Activated naive CD4-positive, alpha-beta T cell treated with anti-CD3 and anti-CD28 coated beads for 36 hours (primary cell): ENCODE measurements at places on chromosomes 4 and X.

DNA sequence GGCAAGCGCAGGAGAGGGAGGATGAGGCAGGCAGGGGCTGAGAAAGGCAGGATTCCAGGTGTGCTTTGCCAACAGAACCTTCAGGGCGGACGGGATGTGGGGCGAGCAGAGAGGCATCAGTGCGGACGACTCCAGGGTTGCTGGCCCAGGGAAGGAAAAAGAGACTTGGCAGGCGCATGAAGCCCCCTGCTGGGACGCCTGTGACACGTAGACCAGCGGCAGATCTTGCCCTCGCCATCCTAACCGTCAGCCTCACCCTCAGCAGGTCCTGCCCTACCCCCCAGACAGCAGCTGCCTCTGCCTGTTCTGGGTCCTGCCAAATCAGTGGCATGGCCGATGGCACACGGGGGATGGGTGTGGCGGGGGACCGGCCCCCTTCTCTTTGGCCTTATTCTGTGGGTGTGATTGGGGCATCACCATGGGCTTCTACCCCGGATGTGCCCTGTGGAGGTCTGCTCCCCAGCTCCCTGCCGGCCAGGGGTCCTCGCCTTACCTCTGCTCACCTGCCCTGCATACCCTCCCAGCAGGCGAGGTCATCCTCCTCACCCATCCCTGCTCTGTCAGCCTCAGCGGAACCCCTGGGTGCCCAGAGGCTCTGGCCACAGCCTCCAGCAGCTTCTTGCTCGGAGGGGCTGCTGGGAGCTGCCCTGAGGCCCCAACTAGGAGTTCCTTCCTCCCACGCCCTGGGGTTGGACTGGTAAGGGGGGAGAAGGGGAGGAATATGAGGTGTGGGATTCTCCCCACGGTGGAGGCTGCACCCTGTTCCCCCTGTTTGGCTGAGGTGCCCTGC, 2.9 kb upstream of the SH3BP2 start:
- no peak overlapping the region for H3K27ac ChIP-seq
- H3K4me3 ChIP-seq, result no peak overlapping the region

- DNase-seq, result peak; percentile 39
- H3K4me3 ChIP-seq, result peak overlapping the region; percentile 77
- H3K27me3 ChIP-seq, result peaks cover 3% of the 10 kb centered on the region
- peaks cover 12% of the 10 kb centered on the region for H3K36me3 ChIP-seq
These were observed 64.3 kb upstream of the CCDC160 start for GRCh38 chrX:134172588-134173259.

- no peaks in the 10 kb centered on the region for H3K4me1 ChIP-seq
- H3K36me3 ChIP-seq, result no peaks in the 10 kb centered on the region
- H3K27me3 ChIP-seq, result no peaks in the 10 kb centered on the region
These were observed 1138.4 kb downstream of the PCDH19 start for GRCh38 chrX:99271641-99272040.

DNA sequence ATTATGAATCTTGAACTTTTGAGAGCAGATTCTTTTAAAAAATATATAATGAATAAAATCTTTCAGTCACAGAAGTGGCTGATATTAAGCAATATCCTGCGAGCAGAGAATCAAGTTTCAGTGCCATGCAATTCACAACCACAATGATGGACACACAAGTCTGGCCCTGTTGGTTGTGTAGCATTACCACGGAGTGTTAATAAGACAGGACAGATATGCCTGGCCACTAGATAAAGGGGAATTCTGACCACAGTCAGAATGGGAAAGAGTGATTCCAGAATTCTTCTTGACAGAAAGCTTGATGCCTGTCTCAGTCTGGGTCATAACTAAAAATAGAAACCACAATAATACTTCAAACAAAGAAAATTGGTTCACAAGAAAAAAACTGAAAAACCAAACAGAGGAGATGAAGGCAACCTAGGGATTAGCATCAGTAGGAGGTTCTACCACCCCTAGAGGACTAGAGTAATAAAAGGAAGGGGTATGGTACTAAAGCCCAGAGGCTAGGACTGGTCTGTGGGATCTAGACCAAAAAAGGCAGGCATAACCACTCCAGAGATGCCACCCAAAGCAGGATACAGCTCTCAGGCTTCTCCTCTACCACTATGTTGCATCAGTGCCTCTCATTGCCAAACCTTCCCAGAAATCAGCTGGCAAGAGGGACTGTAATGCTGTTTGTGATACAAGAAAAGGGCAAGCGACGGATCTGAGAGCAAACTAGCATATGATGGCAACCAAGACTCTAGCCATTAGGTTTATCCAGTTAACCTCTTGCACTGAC, 59.0 kb downstream of the RNF150 start:
- no peaks in the 10 kb centered on the region for H3K36me3 ChIP-seq
- H3K27me3 ChIP-seq, result peaks cover 2% of the 10 kb centered on the region
- H3K4me1 ChIP-seq, result no peaks in the 10 kb centered on the region
- no peak overlapping the region for H3K27ac ChIP-seq

DNA sequence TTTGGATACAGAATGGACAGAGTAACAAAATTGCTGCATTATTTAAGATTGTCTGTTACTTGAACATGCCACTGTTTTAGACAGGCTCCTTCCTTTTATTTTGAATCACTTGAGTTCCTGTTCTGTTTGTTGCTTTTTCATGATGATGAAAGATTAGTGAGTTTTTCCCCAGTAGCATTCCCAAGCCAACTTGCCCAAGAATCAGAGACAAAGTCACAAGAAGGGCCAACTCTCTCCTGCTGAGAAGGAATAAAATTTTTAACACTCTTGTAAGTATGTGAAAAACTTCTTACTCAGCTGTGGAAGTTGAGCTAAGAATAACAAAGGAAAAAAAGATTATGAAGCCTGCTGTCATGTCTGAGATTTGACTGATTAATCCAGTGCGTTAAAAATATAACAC, 104.2 kb downstream of the KLHL8 start:
- no peak for DNase-seq
- peaks cover 15% of the 10 kb centered on the region for H3K4me1 ChIP-seq
- H3K4me3 ChIP-seq, result no peak overlapping the region
- H3K36me3 ChIP-seq, result peaks cover 33% of the 10 kb centered on the region
- H3K27ac ChIP-seq, result no peak overlapping the region

DNA sequence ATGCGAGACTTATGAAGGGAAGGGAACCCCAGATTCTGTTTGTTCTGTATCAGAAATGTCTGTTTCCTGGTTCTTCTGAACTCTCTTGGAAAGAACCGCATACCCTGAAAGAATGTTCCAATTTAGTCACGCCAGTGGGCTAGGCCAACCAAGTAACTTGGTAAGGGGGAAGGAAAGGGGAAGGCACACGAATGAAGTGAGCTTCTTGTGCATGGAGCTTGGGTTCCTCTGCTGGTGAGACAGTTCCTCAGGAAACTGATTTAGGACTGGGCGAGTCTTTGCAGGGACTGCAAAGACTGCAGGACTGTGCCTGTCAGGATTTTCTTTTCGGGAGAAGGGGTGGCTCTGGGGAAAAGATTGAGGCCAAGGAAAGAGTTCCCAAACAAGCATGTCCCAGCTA, 35.6 kb downstream of the FRMPD3 start:
- H3K27me3 ChIP-seq, result no peaks in the 10 kb centered on the region
- no peak overlapping the region for H3K4me3 ChIP-seq
- no peaks in the 10 kb centered on the region for H3K36me3 ChIP-seq
- no peak for DNase-seq
- H3K27ac ChIP-seq, result no peak overlapping the region

GRCh38 chrX:2708021-2708420, 16.9 kb downstream of the CD99 start:
- peak overlapping the region; percentile 99 for H3K27ac ChIP-seq
- peaks cover 39% of the 10 kb centered on the region for H3K36me3 ChIP-seq
- no peak overlapping the region for H3K4me3 ChIP-seq
- no peaks in the 10 kb centered on the region for H3K27me3 ChIP-seq

- no peak overlapping the region for H3K27ac ChIP-seq
- no peak overlapping the region for H3K4me3 ChIP-seq
- no peak for DNase-seq
- H3K27me3 ChIP-seq, result no peaks in the 10 kb centered on the region
- no peaks in the 10 kb centered on the region for H3K4me1 ChIP-seq
These were observed 150.0 kb downstream of the TET2 start for GRCh38 chr4:105296672-105297071.

DNA sequence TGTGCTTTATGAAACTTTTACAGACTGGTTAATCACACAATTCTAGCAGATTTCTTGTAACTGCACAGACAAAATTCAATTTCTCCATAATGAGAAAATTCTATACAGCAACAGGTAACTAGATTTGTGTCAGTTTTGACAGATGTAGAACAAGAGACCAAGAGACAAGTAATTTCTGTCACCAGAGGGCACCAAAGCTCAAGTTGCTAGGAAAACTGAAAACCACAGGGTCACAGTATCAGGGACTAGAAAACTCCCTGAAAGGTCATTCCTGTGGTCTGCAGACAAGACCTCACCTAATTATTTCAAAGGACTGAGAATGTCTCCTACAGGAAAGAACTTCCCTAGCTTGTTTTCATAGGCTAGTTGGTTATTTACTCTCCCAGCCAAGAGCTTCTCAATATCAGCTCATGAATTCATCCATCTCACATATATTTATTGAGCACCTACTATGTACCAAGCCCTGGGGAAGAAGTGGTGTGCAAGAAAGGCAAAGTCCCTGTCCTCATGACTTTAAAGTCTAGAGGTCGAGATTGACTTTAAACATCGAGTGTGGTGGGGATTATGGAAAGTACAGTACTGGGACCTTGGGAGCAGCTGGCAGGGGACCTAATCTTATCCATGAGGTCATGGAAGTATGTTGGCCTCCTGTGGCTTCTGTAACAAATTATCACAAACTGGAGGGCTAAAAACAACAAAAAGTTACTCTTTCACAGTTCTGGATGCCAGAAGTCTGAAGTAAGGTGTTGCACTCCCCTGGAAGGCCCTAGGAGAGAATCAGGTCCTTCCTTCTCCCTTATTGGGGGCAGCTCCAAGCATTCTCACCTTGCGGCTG, 47.8 kb upstream of the SETD7 start:
- H3K27ac ChIP-seq, result no peak overlapping the region

- no peak overlapping the region for H3K27ac ChIP-seq
- DNase-seq, result no peak
- H3K4me1 ChIP-seq, result no peaks in the 10 kb centered on the region
- no peak overlapping the region for H3K4me3 ChIP-seq
- H3K36me3 ChIP-seq, result peaks cover 18% of the 10 kb centered on the region
These were observed 99.5 kb downstream of the NEUROG2 start for GRCh38 chr4:112416464-112416863.

DNA sequence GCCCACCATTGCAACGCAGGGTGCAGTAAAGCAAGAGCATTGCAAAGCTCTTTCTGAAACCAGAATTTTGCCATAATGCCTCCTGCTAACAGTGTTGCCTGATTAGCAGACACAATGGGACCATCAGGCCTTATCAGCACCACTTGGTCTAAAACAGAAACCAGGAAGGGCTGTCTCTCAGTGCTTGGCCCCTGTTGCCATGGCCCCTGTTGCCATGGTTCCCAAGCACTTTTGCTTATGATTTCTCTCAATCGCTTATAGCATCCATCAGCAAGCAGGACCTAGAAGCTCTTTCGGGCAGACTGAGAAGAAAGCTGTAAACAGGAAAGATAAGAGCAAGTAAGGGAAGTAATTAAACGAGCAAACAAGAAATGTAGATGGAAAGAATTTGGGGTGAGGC, 36.8 kb downstream of the RTL5 start:
- H3K4me3 ChIP-seq, result no peak overlapping the region
- H3K27me3 ChIP-seq, result peaks cover 7% of the 10 kb centered on the region
- H3K27ac ChIP-seq, result no peak overlapping the region
- peak; percentile 48 for DNase-seq
- H3K4me1 ChIP-seq, result peaks cover 4% of the 10 kb centered on the region

DNA sequence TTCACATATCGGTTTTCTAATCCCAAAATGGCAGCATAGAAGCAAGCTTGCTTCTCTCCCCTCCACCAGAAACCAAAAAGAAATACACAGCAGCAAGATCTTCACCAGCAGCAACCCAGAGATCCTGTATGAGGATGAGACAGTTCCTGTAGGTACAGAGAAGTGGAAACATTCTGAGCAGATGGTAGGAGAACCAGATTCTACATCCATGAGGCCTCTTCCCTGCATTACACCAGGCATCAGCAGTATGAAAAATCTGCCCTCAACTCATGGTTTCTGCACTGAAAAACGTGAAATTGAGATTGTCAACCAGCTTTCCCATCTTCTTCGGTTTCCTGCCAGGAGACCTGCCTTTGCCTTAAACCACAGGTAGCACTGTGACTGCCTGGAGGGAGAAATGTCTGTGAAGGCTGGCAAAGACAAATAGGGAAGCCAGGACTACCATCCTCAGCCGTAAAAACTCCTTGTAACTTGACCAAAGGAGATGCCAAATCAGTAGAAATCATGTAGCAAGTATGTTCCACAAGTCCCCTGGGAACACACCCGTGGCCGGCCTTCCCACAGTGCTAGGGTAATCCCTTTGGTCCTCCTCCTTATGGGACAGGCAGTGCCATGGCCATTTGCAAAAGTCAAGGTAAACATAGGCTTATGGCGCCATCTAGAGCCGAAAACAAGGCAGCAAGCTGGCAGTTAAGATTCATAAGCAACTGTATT, 24.0 kb upstream of the MTHFD2L start:
- H3K4me3 ChIP-seq, result no peak overlapping the region
- peaks cover 5% of the 10 kb centered on the region for H3K36me3 ChIP-seq
- H3K27ac ChIP-seq, result no peak overlapping the region
- peaks cover 7% of the 10 kb centered on the region for H3K27me3 ChIP-seq
- peak; percentile 78 for DNase-seq

DNA sequence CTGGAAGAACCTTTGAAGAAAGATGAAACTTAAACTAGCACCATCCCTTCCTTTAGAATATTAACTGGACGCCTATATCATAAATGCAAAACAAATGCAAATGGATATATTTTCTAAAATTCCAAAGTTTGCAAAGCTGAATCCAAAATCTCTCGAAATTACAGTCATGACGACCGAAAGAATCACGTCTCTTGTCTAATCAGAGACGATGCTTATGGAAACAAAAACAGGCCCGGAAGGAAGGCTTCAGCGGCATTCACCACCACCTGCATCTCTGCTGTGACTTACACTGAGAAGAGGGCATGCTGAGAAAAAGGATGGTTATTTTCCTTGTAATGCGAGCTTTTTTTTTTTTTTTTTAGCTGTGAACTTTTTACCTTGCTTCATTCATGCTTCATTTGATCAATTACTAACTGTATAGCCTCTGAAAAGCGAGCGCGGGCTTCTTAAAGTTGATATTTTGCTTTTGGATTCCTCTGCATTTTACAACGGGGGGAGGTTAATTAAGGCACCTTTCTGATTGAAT, 209.3 kb downstream of the SOWAHB start:
- H3K4me1 ChIP-seq, result peaks cover 12% of the 10 kb centered on the region
- no peaks in the 10 kb centered on the region for H3K36me3 ChIP-seq
- peak overlapping the region; percentile 53 for H3K4me3 ChIP-seq
- DNase-seq, result no peak
- no peak overlapping the region for H3K27ac ChIP-seq
- peaks cover 59% of the 10 kb centered on the region for H3K27me3 ChIP-seq

GRCh38 chr4:7310451-7310850, 118.1 kb downstream of the SORCS2 start:
- no peak overlapping the region for H3K27ac ChIP-seq
- no peak for DNase-seq
- no peaks in the 10 kb centered on the region for H3K27me3 ChIP-seq
- H3K4me1 ChIP-seq, result no peaks in the 10 kb centered on the region

DNA sequence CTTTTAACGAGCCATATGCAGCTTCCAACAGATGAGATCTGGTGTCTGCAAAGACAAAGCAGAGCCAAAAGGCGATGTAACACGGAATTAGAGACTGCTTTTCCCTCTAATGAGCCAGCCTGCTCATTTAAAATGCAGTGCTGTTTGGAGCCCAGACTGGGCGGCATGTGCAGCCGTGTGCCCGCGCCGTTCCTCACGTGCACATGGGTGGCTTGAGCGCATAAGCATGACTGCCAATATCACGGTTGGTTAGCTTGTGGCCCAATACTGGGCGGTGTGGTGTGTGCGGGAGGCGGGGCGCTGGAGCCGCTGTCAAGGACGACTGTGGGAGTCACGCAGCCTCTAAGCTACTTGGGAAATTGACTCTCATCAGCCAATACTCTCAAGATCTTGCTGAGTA, 87.0 kb upstream of the SCOC start:
- no peaks in the 10 kb centered on the region for H3K36me3 ChIP-seq
- peaks cover 3% of the 10 kb centered on the region for H3K27me3 ChIP-seq
- H3K27ac ChIP-seq, result no peak overlapping the region
- H3K4me1 ChIP-seq, result no peaks in the 10 kb centered on the region
- no peak overlapping the region for H3K4me3 ChIP-seq
